ENCODE measurements at places on chromosomes 12 and 14.

GRCh38 chr12:48966177-48966895 is 5.2 kb downstream of the WNT10B start:
- no peak for DNase-seq

GRCh38 chr12:2291182-2291832 is 238.5 kb downstream of the CACNA1C start:
- no peak for DNase-seq

GRCh38 chr12:107436376-107436775 is 249.2 kb upstream of the PWP1 start:
- no peak for DNase-seq

GRCh38 chr12:77025782-77026314 is 39.5 kb downstream of the E2F7 start:
- DNase-seq: no peak

- no peak for DNase-seq
These were observed 8.3 kb upstream of the ABCD2 start for GRCh38 chr12:39627914-39628313.

DNA sequence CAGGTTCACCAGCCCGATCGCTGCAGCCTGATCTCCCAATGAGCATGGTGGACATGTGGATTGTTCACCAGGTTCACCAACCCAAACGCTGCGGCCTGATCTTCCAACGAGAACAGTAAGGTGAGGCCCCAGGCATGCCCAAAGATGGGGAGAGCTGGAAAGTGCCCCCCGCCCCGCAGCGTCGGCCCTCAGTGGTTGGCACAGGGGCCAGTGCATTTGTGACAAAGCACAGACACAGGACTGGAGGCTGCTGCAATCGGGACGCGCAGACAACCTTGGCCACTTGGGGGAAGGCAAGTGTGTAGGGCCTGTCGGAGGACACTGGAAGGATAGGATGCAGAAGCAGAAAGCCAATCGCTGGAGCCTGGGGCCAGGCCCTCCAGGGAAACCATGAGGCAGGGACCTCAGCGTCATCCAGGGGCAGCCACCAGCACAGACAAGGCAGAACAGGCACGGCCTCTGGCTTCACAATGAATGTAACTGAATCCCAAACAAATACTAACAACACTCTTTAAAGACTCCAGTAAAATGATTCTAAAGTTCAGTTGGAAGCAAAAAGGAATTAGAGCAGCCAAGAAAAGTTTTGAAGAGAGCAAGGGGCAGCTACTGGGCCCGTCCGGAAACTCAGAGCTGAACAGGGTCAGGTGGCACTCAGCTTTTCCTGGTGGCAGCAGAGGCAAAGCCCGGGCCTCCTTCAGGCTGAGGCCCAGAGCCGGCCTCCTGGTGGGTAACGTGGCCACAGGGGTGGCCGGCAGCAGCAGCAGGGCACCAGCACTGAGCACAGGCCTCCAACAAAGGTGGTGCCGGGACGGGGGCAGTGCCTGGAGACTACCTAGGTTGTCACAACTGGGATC is 13.3 kb downstream of the BRF1 start:
- no peak for DNase-seq

DNA sequence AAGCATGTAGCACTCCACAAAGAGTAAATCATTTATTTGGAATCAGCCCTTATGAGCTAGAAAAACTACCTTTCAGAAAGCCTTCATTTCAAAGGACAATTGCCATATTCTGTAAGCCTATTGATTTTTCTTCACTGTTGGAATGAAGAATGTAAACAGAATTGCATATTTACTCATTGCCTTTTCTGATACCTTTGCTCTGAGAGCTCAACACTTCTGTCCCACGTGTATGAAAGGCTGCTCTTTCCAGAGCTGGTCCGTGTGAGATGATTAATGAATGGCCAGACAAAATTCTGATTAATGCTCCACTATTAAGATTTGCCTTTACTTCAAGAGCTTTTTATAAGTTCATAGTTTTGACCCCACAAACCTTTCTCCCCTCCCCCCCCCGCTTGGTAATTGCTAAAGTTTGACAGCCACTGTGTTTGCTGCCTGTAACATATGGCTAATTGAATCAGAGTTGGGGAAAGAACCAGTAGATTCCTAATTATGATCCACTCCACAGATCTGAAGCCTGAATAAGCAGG is 63.0 kb upstream of the PLEKHA5 start:
- no peak for DNase-seq

GRCh38 chr14:68548194-68549076 is 244.4 kb downstream of the ZFP36L1 start:
- DNase-seq: no peak

DNA sequence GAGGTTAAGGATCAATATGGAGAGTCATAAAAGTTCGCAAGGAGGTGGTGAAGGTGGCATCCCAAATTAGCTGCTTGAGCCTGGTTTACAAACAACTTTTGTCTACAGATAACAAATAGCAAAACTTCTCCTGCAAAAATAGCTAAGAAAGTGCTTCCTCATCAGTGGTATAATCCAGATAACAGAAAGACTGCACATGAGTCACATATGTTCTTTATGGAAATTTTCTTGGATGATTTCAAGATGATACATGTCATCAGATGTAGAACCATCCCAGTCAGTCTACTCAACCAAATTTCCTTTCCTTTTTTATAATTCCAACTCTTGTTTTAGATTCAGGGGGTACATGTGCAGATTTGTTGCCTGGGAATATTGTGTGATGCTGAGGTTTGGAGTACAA is 133.0 kb downstream of the BTG1 start:
- no peak for DNase-seq

- DNase-seq: no peak
These were observed 105.1 kb downstream of the MNAT1 start for GRCh38 chr14:60839657-60840056.

- DNase-seq: no peak
These were observed 897.8 kb downstream of the LRFN5 start for GRCh38 chr14:42504433-42504832.

GRCh38 chr14:80213602-80214001 is 2.3 kb upstream of the DIO2 start:
- no peak for DNase-seq

DNA sequence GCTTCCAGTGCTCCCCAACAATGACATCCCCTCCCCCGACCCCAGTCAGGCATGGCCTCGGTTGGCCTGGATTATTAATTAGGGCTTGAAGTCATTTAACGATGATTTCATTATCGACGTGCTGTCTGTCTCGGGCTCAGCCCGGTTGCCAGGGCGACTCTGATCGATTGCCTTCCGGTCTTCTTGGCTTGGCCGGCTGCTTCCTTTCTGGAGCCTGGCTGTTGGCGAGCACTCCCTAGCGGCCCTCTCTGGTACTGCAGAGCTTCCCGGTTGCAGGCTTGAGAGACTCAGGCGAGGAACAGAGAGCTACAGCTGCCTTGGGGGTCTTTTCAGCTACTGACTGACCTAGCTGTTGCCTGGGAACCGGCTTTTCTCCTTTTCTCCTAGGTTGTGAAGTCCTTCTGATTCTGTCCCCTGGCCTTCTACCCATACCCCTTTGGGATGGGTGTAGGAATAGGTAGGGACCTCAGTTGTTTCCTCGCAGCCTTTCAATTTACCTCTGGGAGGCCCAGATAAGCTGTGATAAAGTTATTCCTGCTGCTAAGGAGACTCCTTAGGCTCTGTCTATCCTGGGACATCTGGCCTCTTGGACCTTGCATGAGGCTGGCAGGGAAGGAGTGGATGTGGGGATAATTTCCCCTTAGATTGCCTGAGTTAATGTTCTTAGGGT is 5.5 kb upstream of the CISTR start:
- DNase-seq: peak; percentile 67
